ENCODE measurements at places on chromosomes 13 and 19.

- no peak for DNase-seq
These were observed 692 bp downstream of the CYP4F2 start for GRCh38 chr19:15897026-15897737.

- DNase-seq: no peak
These were observed 25.9 kb downstream of the MCF2L start for GRCh38 chr13:112994781-112995355.

GRCh38 chr19:10292206-10292788, 2.5 kb downstream of the ICAM5 start:
- DNase-seq: no peak

DNA sequence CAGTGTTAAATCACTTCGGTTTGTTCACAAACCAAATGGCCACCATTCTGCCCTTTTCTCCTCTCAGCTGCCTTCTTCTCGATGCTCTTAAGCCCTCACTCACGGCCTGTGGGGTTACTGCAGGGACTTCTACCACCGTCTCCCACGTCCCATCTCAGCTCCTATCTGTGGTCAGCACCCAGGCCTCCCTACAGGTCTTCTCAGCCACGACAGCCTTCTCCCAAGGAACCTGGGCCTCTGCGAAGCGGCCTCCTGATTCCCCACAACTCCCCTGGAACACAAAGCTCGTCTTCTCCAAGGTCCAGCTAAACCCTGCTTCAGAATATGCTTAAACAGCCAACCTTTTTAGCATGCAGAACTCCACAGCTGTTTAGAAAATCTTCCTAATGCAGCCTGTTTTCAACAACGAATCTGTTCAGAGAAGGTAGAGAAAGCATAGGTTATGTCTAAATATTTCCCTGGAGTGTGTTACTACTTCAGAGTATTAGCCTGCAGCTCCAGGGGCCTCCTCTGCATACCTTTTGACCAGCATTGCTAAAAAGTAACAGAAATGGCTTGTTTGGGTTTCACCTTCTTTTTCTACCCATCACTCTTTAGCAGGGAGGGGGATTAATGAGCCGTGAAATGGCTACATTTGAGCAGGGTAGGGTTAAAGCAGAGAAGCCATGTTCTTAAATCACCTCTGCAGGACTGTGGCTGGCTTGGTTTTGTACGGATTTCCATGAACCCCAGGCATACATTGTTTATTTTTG, 104.0 kb downstream of the COL4A2 start:
- DNase-seq: peak; percentile 90

DNA sequence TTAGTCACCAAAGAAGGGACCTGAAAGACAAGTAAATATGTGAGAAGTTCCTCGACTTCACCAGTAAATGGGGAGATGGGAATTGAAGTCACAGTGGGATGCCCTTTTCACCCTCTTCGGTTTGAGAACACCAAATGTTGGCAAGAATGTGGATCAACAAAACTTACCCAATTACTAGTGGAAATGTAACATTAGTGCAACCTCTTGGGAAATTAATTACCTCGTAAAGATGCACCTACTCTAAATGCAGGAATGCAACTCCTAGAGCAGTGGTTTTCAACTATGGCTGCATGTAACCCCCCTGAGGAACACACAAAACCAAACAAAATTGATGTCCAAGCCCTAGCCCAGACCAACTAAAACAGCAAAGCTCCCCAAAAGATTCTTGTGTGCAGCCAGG, 78.1 kb downstream of the LNX2 start:
- DNase-seq: no peak

DNA sequence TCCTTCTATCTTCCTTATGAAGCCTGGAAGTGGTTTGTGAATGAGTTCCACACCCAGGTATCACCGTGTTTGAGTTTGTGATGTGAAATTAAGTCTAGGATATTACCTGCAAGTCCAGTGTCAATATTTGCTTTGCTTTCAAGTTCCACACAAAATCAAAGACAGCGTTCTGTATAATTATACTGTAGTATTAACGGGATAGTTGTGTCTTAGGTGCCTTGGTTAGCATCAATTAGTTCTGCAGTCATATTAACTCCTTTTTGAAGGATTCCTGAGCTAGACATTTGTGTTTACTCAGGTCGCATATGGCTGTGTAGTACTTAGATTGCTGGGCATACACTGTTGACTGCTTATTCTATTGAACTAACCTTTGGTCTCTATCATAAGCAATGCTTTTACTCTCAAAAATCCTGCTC, 54.4 kb downstream of the ERCC5 start:
- DNase-seq: no peak

DNA sequence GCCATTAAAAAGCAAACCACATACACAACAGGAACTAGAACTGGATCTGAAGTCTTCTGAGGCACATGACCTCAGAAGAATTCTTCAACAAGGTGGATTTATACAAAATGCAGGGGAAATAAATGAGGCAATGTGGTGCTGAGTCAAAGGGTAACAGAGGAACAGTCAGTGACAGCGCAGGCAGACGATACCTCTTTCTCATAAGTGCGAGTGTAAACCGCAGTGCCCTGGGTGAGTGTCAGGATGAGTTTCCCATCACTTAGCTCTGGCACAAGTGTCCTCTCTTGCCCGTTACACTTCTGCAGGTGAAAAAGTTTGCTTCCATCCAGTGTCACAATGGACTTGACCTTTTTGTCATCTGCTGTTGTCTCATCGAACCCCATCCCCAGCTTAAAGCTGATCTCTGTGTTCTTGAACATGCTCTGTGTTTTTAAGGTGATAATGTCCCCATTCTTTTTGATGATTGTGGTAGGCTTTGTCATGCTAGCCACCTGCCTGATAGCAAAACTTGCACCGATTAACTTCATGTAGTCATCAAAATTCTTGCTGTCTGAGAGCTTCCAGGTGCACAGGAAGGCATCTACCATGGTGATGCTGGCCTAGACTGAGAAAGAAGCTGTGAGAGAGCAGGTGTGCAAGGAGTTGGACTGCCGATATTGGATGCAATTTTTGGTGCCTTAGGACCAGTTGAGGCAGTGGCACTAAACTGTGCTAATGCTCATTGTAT, 97.3 kb downstream of the AKAP11 start:
- no peak for DNase-seq

- DNase-seq: no peak
These were observed 1.7 kb upstream of the ADM5 start for GRCh38 chr19:49687566-49688316.
